ENCODE measurements at places on chromosomes 7 and 10.

- DNase-seq: no peak
Measured at GRCh38 chr10:129955601-129956285, 8.3 kb downstream of the EBF3 start.

DNA sequence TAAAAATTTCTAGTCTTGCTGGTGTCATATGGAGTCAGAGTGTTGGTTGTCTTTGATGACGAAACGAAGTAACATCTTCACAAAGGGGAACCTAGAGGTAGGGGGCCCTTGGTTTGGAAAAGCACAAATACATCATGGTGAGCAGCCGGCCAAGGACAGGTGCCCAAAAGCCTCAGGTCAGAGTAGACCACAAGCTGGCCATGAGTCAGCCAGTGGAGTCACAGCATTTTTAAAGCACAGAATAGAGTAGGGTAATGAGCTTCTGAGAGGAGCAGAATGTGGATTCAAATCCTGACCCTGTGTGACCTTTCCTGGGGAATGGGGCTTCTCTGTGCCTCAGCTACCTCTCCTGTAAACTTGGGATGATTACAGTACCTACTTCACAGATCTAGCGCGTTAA, 5.3 kb downstream of the CAMK2B start:
- DNase-seq: peak; percentile 12

DNA sequence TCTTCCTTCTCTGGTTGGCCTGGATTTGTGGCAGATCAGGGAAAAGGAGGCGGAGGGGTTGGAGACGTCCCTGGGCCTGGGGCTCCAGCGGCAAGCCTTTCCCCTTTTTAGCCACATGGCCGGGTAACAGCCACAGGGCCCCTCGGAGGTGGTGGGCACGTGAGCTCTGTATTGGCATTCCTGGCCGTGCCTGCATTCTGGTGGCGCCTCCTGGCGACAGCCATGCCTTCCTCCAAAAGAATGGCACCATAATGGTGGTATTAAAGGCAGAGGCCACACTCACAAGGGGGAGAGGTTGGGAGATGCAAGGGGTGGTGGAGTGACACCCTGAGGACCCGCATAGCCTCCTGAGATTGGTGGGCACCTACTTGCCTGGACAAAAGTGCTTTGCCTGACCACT, 3.0 kb upstream of the AQP1 start:
- DNase-seq: no peak

- DNase-seq: peak; percentile 79
Measured at GRCh38 chr10:67884842-67885670, 600 bp downstream of the SIRT1 start.

GRCh38 chr7:137694405-137694804, 152.4 kb downstream of the DGKI start:
- DNase-seq: no peak

GRCh38 chr10:14500172-14500765, 169.5 kb upstream of the FRMD4A start:
- no peak for DNase-seq

- no peak for DNase-seq
Measured at GRCh38 chr7:134552105-134552504, 3.2 kb downstream of the AKR1B15 start.

DNA sequence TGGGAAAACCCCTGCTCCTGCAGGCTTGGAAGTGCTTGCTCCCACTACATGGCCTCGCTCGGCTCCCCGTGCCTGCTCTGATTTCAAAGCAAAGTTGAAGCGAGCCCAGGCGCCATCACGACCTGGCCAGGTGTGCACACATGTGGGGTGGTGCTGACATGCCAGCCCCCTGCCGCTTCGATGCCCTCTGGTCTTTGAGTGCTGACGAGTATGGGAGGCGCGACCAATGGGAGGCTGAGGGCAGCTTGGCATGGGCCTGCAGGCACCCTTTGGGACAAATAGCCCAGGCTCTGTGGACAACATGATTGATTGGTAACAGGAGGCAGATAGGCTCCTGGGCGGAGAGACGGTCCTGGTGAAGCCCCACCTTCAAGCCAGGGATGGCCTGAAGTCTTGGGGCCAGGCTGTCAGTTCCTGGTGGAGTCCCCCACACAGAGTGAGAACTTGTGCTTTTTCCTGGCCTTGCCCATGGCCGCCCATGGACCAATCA, 252.4 kb upstream of the SEMA3A start:
- no peak for DNase-seq

- DNase-seq: no peak
Measured at GRCh38 chr7:110790992-110791391, 299.9 kb upstream of the LRRN3 start.

DNA sequence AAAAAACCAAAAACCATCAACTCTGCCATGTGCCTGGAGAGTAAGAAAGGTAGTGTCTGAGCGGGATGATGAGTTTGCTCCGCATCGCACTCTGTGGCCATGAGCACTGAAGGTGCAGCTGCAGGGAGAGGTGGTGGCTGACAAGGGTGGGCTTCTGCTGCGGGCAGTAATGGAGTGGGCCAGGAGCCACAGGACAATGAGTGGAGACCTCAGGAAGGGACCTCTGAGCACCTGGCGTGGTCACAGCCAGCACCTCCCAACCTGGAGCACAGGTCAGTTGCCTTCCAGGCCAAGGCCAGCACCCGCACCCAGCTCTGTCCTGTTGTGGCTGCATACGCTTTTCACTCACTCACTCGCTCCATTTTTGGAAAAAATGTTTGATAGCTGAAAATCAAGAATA, 115.5 kb downstream of the ANKRD61 start:
- no peak for DNase-seq

- DNase-seq: peak; percentile 42
Measured at GRCh38 chr10:68348265-68348741, 15.6 kb upstream of the PBLD start.

DNA sequence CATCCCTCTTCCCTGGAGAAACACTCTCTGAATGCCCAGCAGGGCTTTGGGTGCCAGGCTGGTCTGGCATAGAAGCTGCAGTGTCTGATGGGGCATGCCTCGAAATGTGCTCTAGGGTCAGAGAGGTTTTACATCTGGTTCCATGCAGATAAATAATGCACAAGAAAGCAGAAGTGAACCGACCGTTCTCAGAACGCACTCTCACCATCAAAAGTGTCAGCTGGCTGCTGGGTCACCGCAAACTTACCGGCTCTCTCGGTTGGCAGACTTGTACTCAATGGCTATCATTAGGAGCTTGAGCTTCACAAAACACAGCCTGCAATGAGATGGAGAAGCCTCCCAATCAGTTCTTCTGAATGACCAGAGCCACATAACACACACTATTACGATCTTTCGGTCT, 610.0 kb downstream of the KCNMA1 start:
- no peak for DNase-seq

DNA sequence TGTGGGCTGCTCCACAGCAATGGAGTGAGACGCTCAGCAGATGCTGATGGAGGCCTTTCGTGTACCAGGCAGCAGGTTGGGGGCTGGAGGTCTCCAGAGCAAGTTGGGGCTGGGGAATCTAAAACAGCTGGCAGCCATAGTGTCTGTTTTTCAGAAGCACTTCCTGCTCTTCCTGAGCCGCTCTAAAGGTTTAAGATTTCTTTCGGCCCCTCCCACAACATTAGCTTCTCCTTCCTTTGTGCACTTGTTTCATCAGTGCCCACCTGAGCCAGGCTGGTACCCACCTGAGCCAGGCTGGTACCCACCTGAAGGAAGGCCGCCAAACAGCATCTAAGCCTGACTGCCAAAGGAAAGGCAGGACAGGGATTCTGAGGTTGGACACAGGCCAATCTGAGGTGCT, 18.4 kb upstream of the WAPL start:
- DNase-seq: no peak

- no peak for DNase-seq
Measured at GRCh38 chr10:27911539-27911938, 87.3 kb downstream of the ODAD2 start.

DNA sequence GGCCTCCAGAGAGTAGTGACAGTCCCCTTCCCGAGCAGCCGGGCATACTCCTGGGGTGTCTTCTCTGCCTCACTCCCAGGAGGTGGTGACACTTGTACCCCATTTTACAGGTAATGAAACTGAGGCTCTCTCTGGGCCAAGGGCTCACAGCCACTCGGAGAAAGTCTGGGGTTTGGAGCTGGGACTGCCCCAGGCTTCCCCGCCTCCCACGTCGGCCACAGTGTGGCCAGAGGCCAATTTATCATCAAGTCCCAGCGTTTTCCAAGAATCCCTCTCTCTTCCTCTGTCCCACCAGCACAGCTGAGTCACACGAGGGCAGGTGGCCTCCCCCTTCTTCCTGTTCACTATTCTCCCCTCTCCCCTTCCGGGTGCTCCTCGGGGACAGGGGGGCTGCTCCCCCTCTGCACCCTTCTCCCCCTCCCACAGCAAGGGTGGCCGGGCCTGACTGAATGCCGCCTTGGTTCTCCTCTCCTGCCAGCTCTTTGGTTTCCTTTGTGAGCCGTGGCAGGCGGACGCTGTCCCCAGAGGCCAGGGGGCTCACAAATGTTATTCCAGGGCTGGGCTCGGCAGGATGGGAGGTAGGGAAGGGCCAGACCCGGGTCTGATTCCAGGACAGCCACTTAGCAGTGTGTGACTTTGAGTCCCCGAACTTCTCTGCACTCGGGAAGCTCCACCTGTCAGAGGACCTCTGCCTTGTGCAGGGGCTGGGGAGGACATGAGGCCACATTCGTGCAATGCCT, 17.7 kb downstream of the CLIP2 start:
- DNase-seq: peak; percentile 73

DNA sequence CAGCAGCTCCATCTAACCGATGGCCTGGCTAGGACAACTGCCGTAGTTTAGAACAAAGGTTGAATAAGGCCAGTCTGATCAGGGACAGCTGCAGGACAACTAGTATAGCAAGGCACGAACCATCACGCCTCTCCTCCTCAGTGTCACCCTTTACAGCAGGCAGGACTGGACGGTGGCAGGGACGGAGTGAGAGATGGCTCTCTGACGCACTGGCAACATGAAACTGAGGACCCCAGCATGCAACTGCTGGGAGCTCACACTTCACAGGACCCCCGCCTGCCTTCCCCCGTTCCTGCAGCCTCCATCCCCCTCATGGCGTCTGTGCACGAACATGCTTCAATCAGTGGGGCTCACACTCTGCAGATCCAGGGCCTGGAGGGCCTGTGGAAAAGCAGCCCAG, 53.7 kb downstream of the ZRANB1 start:
- no peak for DNase-seq

DNA sequence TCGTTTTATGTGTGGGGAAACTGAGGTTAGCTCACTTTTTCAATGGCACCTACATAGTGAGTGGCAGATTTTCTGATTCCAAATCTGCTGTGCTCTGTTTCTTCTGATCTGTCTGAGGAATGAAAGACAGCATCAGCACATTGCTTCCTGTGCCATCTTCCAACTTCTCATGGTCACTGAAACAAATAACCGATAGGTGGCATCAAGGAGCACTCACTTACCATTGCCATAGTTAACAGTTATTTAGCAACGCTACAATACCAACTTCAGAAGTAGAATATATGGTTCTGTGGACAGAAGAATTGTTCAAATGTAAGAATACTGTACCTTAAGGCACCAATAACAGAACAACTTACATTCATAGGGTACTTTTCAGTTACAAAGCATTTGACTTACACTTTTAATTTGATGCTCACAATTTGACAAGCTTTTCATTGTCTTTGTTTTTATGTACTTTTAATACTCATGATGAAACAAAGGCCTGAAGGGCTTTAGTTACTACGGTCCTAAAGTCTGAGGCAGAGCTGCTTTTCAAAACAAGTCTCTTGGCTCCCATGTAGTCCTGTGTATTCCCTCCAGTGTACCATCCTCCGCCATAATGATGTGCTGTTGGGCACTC, 228.9 kb upstream of the TCF7L2 start:
- peak; percentile 32 for DNase-seq

GRCh38 chr7:152419473-152420429, 16.1 kb downstream of the KMT2C start:
- DNase-seq: no peak

DNA sequence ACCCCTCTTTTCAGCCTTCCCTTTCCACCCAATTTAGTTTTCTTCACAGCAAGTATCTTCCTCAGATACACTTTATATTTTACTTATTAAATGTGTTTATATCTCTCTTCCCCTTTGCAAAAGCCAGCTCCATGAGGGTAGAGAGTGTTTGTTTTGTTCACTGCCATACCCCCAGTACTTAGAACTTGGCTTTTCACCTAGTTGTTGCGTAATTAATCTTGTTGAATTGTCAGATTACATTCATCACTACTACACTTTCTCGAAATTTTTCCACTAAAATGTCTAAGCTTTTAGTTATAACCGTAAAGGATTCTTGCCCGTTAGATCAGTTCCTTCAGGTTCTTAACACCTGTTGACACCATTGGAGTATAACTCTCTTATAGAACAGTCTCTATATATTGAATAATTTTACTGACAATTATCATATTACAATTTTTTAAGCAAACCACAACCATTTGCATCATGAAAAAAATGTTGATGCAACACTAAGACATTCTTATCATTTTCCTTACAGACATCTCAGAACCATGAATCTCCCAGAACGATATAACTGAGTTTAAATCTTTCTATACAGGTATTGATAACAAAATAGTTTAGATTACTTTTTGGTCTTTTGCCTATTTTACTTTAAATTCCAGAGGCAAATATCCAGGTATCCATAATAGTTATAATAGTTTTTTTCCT, 29.9 kb downstream of the VWDE start:
- no peak for DNase-seq

- no peak for DNase-seq
Measured at GRCh38 chr10:127081851-127082345, 114.5 kb downstream of the INSYN2A start.

- no peak for DNase-seq
Measured at GRCh38 chr7:16698200-16698905, 52.4 kb downstream of the BZW2 start.

DNA sequence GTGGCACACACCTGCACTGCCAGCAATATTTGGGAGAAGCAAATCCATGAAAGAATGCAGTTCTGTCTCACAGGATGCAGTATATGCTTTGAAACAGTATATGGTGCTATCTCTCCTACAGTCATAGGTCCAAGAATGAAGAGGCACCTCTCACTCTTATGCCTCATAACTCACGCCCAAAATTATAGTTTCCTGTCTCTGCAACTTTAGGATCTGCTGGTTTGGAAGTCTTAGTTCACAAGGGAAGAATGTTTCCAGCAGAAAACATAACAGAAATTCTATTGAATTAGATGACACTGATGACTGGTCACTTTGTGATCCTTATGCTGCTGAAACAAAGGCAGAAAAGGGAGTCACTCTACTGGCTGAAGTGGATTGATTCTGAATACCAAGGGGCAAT, 5.7 kb downstream of the C10orf67 start:
- DNase-seq: no peak

- DNase-seq: no peak
Measured at GRCh38 chr10:89403043-89403442, 10.6 kb downstream of the IFIT1 start.

- peak; percentile 47 for DNase-seq
Measured at GRCh38 chr7:2116989-2117591, 115.7 kb downstream of the MAD1L1 start.
